HFFc6 (cell line): ENCODE measurements at places on chromosomes 5 and 9.

- H3K4me1 ChIP-seq = peaks cover 28% of the 10 kb centered on the region
- H3K27me3 ChIP-seq = no peaks in the 10 kb centered on the region; the same call in 1 of the 2 replicates
- DNase-seq = no peak
- H3K4me3 ChIP-seq = no peak overlapping the region
Measured at GRCh38 chr5:169828385-169828784, 151.9 kb downstream of the INSYN2B start.

- peaks cover 61% of the 10 kb centered on the region for H3K4me1 ChIP-seq
- peak overlapping the region; percentile 66 for H3K4me3 ChIP-seq
- peak; percentile 83 for DNase-seq
- H3K27me3 ChIP-seq = no peaks in the 10 kb centered on the region
- peak overlapping the region; percentile 81 for H3K27ac ChIP-seq
Measured at GRCh38 chr5:123813937-123814624, 302.1 kb downstream of the CSNK1G3 start.

DNA sequence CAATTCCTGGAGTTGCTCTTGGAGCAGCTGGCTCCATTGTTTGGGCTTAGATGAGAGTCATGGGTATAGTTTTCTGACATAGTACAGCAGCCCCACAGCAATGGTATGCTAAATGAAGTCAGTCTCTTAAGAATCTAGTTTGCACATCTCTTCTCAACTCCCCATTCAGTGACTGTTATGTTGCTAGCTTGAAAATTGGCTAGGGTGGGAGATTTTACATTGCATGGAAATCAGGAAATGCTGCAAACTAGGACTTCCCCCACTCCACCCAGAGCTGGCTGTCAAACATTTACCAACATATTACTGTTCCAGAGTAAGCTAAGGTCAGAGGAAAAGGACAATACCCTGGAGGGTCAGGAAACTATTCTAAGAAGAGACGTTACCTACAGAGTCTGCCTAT lies 17.6 kb upstream of the FCHO2 start:
- H3K27ac ChIP-seq = no peak overlapping the region
- H3K4me1 ChIP-seq = peaks cover 15% of the 10 kb centered on the region
- H3K4me3 ChIP-seq = no peak overlapping the region
- H3K27me3 ChIP-seq = peaks cover 9% of the 10 kb centered on the region
- DNase-seq = no peak

DNA sequence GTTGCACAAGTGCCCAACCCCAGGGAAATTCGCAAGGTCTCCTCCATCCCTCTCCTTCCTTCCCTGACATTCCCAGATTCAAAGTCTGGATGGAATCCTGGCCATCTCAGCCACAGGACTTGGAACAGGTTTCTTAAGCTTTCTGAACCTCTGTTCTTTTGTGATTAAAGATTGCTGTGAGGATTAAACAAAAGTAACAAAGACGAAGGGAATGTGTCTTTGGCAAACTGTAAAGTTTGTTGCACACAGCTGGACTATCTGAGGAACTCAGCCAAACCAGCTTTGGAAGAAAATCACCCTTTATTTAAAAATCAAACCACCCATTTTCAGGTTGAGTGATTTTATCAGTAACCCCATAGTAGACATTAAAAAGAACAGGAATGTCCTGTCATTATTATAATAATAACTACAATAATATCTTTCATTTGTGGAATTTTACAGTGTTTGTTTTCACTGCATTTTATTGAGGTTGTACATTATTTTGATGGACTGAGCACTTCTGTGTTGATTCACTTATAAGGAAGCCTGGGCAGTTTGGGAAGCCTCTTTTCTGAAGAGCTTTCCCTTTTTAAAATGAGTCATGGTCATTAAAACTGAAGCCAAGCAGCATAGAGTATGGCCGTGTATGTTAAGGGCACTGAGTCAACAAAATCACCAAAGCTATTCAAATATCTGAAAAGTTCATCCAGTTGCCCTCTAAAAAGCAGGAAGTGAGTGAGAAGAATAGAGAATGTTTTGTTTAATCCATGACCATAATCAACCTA lies 310.2 kb downstream of the AGTPBP1 start:
- no peaks in the 10 kb centered on the region for H3K4me1 ChIP-seq
- no peak overlapping the region for H3K4me3 ChIP-seq
- no peaks in the 10 kb centered on the region for H3K36me3 ChIP-seq
- peaks cover 3% of the 10 kb centered on the region; the same call in 1 of the 2 replicates for H3K27me3 ChIP-seq

- no peak overlapping the region for H3K4me3 ChIP-seq
- no peaks in the 10 kb centered on the region for H3K4me1 ChIP-seq
- no peak overlapping the region for H3K27ac ChIP-seq
- no peaks in the 10 kb centered on the region; the same call in 1 of the 2 replicates for H3K36me3 ChIP-seq
- peak; percentile 52 for DNase-seq
Measured at GRCh38 chr5:73783828-73784227, 157.8 kb downstream of the ARHGEF28 start.

- peaks cover 13% of the 10 kb centered on the region for H3K4me1 ChIP-seq
- no peaks in the 10 kb centered on the region for H3K36me3 ChIP-seq
- H3K27me3 ChIP-seq = no peaks in the 10 kb centered on the region
- peak overlapping the region; percentile 52 for H3K27ac ChIP-seq
- peak; percentile 71 for DNase-seq
Measured at GRCh38 chr9:6080154-6080716, 64.8 kb upstream of the RANBP6 start.

GRCh38 chr9:114787781-114788498 lies 17.9 kb downstream of the TNFSF15 start:
- H3K36me3 ChIP-seq = no peaks in the 10 kb centered on the region
- H3K4me1 ChIP-seq = peaks cover 15% of the 10 kb centered on the region
- DNase-seq = no peak
- H3K27me3 ChIP-seq = peaks cover 4% of the 10 kb centered on the region

DNA sequence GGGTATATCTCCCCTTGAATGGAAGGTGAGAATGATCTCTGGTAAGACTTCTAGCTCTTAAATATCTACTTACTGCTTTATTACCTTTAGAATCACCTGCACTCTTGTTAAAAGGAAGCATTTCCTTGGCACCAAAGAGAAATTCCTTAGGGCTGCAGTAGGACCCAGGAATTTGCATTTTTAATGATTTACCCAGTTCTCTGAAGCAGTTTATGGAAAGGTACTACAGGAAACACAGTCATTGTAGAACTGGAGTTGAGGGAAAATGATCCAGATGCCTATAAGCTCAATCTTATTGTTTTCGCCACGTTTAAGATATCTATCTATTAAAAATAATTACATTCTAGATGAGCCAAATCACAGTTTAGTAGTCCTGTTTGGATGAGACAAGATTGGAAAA lies 9.5 kb upstream of the C9 start:
- no peak overlapping the region; the same call in 1 of the 2 replicates for H3K4me3 ChIP-seq
- DNase-seq = no peak
- peaks cover 21% of the 10 kb centered on the region for H3K4me1 ChIP-seq
- no peak overlapping the region for H3K27ac ChIP-seq
- peaks cover 76% of the 10 kb centered on the region for H3K36me3 ChIP-seq

GRCh38 chr5:111572561-111572960 lies 60.2 kb upstream of the STARD4 start:
- H3K4me3 ChIP-seq = no peak overlapping the region
- H3K27me3 ChIP-seq = no peaks in the 10 kb centered on the region; the same call in 1 of the 2 replicates
- H3K27ac ChIP-seq = no peak overlapping the region
- DNase-seq = no peak

GRCh38 chr9:2955575-2955974 lies 111.7 kb upstream of the PUM3 start:
- DNase-seq = no peak

GRCh38 chr5:10064546-10065195 lies 185.0 kb downstream of the ATPSCKMT start:
- H3K27me3 ChIP-seq = peaks cover 6% of the 10 kb centered on the region; the same call in 1 of the 2 replicates
- DNase-seq = no peak
- no peaks in the 10 kb centered on the region for H3K4me1 ChIP-seq
- H3K27ac ChIP-seq = no peak overlapping the region

DNA sequence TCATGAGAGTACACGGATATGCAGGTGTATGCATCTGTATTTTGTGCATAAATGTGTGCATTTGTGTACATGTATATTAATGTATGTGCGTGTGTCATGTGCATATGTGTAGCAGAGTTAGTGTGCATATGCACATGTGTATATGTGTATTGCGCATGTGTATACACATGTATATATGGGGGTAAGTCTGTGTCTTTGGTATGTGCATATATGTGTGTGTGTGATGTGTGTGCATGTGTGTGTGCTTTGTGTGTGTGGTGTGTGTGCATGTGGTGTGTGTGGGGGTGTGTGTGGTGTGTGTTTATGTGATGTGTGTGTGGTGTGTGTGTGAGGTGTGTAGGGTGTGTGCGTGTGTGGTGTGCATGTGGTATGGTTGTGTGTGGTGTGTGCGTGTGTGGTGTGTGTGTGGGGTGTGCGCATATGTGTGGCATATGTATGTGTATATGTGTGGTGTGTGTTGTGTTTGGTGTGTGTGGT lies 13.1 kb upstream of the CTSL start:
- H3K4me1 ChIP-seq = peaks cover 56% of the 10 kb centered on the region
- peak overlapping the region; percentile 94 for H3K27ac ChIP-seq
- peak overlapping the region; percentile 86 for H3K4me3 ChIP-seq

DNA sequence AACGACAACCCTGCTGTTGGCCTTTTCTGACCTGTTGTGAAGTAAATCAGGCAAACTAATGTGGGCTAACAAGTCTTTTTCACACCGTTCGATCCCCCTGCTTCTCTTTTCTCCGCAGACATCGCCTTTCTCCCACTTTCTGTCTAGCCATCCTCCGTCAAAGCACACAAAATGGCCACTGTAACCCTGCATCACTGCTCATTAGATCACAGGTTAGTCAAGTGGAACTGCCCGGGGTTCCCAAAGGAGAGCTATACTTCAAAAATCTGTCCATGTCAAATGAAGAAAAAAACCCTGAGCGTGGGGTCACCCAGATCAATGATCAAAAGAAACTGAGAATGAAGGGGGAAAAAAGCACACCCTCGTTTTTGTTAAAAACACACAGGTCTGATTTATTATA lies 212.1 kb downstream of the ARL15 start:
- H3K27me3 ChIP-seq = no peaks in the 10 kb centered on the region
- no peak for DNase-seq
- H3K27ac ChIP-seq = no peak overlapping the region
- H3K4me3 ChIP-seq = no peak overlapping the region

GRCh38 chr9:12859704-12860251 lies 85.0 kb downstream of the LURAP1L start:
- H3K4me3 ChIP-seq = peak overlapping the region; percentile 88
- no peaks in the 10 kb centered on the region for H3K36me3 ChIP-seq
- peak overlapping the region; percentile 90 for H3K27ac ChIP-seq
- no peaks in the 10 kb centered on the region; the same call in 1 of the 2 replicates for H3K27me3 ChIP-seq

GRCh38 chr9:114938687-114939575 lies 8.5 kb upstream of the TNFSF8 start:
- no peak overlapping the region for H3K27ac ChIP-seq
- no peak overlapping the region for H3K4me3 ChIP-seq
- no peaks in the 10 kb centered on the region for H3K36me3 ChIP-seq
- H3K4me1 ChIP-seq = no peaks in the 10 kb centered on the region

GRCh38 chr5:40502736-40503135 lies 177.0 kb upstream of the PTGER4 start:
- H3K36me3 ChIP-seq = no peaks in the 10 kb centered on the region
- H3K27ac ChIP-seq = no peak overlapping the region
- no peak overlapping the region for H3K4me3 ChIP-seq
- H3K4me1 ChIP-seq = peaks cover 9% of the 10 kb centered on the region
- DNase-seq = no peak
- H3K27me3 ChIP-seq = no peaks in the 10 kb centered on the region; the same call in 1 of the 2 replicates

DNA sequence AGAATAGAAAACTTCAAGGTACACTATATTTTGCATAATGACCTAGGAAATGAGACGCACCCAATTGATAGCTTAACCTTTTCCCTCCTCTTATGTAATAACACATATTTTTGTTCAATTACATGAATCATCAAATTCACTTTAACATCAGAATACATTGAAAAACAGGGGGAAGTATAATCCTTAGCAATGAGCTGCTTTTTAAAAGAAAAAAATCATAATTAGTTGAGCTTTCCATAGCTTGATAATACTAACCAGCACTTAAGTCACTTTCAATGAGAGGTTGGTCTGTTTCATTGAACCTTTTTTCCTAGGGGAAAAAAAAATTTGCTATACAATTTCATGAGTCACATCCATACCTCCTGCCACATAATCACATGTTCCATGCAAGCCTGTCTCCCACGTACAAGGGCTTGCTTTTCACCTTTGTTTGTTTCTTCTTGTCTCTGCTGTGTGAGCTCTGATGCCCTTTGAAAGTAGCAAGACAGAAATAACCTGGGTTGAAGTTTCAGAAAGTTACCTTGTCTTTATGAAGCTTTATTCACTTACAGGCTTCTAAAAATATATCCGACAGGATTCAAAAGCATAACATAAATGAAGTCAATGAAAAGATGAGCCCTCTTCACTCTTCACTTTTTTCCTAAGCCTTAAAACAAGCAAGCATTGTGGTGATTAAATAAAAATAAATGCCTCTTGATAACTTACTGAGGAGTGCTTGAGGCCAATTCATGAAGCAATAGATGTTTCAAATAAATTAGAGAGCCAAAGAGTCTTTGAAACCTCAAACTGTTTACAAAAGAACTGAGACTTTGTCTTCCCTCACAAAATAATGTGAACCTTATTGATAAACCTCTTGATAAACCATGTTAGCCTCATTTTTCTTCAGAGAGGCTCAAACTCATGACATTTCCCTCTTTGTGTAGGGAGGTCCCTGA lies 108.5 kb downstream of the FEM1C start:
- no peak overlapping the region for H3K4me3 ChIP-seq
- H3K27me3 ChIP-seq = no peaks in the 10 kb centered on the region; the same call in 1 of the 2 replicates
- H3K27ac ChIP-seq = 0 out of 2 replicates have a peak overlapping the region, but pooled peaks have one; percentile 9
- peaks cover 18% of the 10 kb centered on the region for H3K36me3 ChIP-seq
- no peak for DNase-seq

- H3K27me3 ChIP-seq = peaks cover 20% of the 10 kb centered on the region
- DNase-seq = no peak
Measured at GRCh38 chr5:1312993-1313833, 18.3 kb upstream of the TERT start.

GRCh38 chr5:134506054-134507039 lies 19.1 kb upstream of the JADE2 start:
- H3K27me3 ChIP-seq = peaks cover 2% of the 10 kb centered on the region; the same call in 1 of the 2 replicates
- peaks cover 70% of the 10 kb centered on the region for H3K4me1 ChIP-seq
- no peaks in the 10 kb centered on the region for H3K36me3 ChIP-seq
- H3K4me3 ChIP-seq = no peak overlapping the region

DNA sequence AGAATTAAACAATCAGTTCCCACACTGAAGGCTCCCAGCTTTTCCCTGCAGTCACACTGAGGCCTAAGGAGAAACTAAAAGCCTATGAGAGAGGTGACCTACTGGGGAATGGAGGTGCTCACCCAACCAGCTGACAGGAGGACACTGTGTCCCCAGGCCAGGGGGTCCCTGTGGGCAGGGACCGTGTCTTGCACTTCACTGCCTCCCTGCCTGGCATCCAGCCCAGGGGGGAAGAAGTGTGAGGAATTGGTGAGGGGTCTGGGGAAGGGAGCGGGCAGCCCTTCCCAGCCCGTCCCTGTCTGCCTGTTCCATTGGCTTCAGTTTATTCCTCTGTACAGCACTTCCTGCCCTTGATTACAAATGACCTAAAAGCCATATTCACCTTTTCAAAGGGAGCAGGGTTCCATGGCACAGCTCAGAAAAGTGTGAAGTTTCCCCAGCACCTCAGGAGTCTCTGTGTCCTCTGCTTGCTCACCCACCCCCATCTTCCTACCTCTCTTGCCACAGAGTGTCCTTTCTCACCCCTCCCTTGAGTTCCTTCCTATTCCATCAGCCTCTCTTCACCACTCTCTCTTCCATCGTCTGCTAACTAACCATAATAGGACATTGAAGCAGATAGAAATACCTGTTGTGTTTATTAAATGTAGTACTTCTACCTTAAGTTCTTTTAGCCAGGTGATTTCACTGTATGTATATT lies 12.9 kb downstream of the OTULINL start:
- H3K27me3 ChIP-seq = peaks cover 16% of the 10 kb centered on the region
- H3K27ac ChIP-seq = no peak overlapping the region
- peaks cover 53% of the 10 kb centered on the region for H3K4me1 ChIP-seq
- no peak overlapping the region for H3K4me3 ChIP-seq
- H3K36me3 ChIP-seq = peaks cover 13% of the 10 kb centered on the region; the same call in 1 of the 2 replicates
- DNase-seq = no peak
